Activated CD4-positive, alpha-beta T cell treated with anti-CD3 and anti-CD28 coated beads, Interleukin-2, amount 50 U/mL, for 4 hours (primary cell): ENCODE measurements at places on chromosomes 3 and 15.
A peak's percentile ranks its signal among the peaks of the same experiment; 100 is the strongest.

- no peak for DNase-seq
Measured at GRCh38 chr3:64079369-64080150, 56.3 kb upstream of the PSMD6 start.

- DNase-seq: no peak
Measured at GRCh38 chr3:50912746-50913145, 238.0 kb downstream of the DOCK3 start.

DNA sequence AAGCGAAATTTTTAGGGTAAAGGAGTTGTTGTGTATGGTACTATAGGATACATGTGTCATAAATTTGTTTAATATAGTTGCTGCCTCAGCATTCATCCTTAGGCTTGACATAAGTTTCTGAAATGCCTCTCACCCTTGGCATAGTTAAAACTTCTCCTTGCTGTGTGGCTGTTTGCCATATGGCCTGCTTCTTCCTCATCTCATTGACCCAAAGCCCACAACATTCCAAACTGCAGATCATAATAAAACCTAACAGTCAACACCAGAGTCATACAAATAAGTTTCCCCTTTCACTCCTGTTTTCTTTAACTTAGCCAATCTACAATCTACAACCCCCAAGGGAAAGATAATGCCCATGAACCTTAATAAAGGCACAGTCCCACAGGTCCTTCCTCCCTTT is 136.6 kb downstream of the TMCC1 start:
- DNase-seq: no peak

DNA sequence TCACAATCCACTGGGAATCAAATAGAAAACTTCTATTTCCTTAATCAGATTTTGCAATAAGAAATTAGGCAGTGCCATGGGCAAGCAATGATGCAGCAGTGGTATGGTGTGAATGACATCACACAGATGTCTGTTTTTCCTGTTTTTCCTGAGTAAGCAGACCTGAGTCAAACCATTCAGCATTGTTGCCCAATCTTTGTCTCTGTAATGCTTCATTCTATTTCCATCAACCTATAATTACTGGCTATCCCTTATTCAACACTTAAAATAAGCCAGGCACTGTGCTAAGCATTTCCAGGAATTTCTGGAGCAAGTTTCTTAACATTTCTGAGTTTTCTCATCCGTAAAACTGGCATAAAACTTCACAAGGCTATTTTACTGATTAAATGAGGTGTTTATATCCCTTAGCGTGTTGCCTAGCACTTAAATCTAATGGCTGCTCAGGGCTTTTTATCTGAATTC is 11.3 kb upstream of the OXSR1 start:
- DNase-seq: no peak

DNA sequence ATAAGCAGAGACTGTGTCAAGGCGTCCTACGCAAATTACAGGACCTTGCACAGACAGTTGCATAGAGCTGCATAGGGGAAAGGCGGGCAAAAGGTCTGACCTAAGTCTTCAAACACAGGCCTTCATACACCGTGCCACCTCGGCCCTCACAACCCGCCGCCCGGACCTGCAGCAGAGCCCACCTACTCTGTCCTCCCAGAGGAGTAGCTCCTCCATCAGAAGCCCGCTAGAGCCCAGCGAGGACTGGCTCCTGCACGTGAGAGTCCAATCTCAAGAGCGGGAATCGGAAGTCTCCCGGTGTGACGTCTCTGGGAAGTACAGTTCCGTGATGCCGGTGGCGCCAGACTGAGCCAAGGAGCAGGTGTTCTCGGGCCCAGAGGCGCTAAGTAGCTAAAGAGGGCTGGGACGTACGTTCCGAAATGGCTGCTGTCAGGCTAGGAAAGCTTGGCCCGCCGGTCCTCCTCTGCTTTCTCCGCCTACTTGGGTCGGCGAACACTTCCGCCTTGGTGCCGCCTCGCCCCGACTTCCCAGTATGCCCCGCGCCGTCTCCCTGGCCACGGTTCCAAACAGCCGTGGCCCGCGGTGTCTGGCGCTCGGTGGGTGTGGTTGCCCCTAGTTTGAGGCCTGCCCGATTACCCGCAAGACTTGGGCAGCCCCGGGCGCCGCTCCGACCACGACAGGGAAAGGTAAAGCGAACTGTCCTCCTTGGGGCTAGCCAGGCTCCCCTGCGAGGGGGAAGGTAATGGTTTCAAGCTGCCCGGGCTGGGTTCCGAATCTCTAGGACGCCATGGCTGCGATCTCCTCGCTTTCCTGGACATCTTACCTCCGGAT is at the start of the genes ASTE1 and NEK11:
Gene ASTE1, minus strand, starts transcription at position 505 of the 831 bp plus-strand sequence. CDS start 1,519 bp downstream, outside the sequence.
Gene NEK11, plus strand, starts transcription at position 557 of the 831 bp plus-strand sequence. CDS start 2,832 bp downstream, outside the sequence.
- peak; percentile 89 for DNase-seq

- DNase-seq: no peak
Measured at GRCh38 chr15:99487337-99487730, 78.5 kb upstream of the MEF2A start.

GRCh38 chr3:154971771-154972326 is 108.3 kb upstream of the MME start:
- DNase-seq: no peak

- no peak for DNase-seq
Measured at GRCh38 chr3:46674031-46674845, 19.2 kb downstream of the ALS2CL start.

GRCh38 chr3:15385901-15386653 is 41.3 kb downstream of the METTL6 start:
- no peak for DNase-seq

DNA sequence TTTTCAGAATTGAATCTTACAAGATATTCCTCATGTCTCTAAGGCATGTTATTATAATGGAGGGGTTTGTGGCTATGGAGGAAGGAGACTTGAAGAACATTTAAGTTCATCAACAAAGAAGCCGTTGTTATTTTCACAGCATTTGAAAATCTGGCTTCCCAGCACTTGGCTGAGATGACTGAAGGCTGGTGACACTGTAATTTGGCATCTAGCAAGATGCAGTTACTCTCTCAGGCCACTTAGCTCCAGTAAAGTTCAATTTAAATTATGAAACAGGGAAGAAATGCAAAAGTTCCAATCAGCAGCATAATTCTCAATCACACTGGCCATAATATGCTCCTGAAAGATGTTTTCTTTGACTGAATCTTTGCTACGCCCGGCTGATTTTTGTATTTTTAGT is 139.4 kb upstream of the NUDT16 start:
- DNase-seq: no peak

- DNase-seq: no peak
Measured at GRCh38 chr3:58585994-58586393, 8.8 kb upstream of the FAM107A start.

- no peak for DNase-seq
Measured at GRCh38 chr15:80745888-80746287, 33.3 kb upstream of the CEMIP start.
